Activated CD4-positive, alpha-beta T cell treated with anti-CD3 and anti-CD28 coated beads, Interleukin-2, amount 50 U/mL, for 4 hours (primary cell): ENCODE measurements at places on chromosomes 13 and 19.

DNA sequence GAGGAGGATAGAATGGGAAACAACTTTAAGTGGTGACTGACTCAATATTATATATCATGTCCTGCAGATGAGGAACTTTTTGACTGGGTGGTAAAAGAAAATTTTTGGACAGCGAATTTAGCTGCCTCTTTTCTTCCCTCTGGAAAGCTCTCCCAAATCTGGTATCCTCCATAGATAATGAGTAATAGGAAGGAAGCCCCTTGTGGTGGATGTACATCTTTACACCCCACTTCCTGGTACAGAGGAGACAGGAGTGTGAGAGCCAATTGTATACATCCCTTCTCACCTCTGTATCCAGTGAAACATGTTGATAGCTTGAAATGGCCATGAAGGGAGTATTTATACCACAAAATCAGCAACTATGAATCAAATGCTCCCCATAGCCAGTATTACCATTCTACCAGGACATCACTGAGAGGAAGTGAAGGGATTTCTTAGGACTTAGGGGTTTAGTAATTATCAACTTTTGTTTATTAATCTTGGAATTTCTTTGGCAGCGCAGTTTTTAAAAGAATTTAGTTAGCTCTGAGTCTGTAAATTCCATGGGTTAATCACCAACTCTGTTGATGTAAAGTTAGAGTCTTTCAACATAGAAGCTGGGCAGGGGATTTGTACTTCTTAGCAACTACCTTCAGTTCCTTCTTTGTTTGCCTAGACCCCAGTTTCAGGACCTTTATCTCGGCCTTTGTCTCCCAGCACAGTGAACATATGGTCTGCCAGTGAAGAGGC, 17.0 kb upstream of the TDRD3 start:
- DNase-seq: no peak

GRCh38 chr19:46295401-46296201, 1.2 kb upstream of the HIF3A start:
- DNase-seq: no peak

DNA sequence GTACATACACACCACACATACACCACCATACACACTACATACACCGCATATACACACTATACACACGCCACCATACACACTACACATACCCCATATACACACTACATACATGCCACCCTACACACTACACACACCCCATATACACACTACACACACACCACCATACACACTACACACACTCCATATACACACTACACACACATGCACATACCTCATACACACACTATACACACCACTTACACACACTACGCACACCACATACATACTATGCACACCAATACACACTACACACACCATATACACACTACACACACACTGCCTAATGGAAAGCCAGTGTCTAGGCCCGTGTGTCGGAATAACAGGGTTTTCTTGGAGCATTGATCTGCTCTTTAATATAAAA, 27.5 kb downstream of the CRYL1 start:
- DNase-seq: no peak

GRCh38 chr13:46387064-46387851, at the start of gene RUBCNL:
Gene RUBCNL (minus strand): TSS chr13:46387252. CDS start chr13:46372475, 14,777 bp downstream.
- peak; percentile 11 for DNase-seq

DNA sequence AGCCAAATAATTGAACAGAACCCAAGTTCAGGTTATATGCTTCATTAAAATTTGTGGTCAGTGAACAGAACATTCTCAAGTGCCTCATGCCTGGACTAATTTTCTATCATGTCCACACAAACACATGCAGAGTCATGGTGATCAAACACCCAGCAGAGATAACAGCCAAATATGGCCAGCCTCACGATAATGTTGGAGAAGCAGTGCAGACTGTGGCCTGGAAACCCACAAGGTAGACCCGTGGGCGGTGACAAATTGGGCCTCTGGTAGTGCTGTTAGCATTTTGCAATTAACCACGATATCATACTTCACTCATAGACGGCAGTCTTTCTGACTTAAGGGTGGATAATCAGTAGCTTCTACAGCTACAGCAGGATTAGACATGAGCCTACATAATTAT, 35.0 kb upstream of the VWA8 start:
- no peak for DNase-seq

GRCh38 chr13:60494296-60494695, 97.3 kb downstream of the TDRD3 start:
- no peak for DNase-seq

DNA sequence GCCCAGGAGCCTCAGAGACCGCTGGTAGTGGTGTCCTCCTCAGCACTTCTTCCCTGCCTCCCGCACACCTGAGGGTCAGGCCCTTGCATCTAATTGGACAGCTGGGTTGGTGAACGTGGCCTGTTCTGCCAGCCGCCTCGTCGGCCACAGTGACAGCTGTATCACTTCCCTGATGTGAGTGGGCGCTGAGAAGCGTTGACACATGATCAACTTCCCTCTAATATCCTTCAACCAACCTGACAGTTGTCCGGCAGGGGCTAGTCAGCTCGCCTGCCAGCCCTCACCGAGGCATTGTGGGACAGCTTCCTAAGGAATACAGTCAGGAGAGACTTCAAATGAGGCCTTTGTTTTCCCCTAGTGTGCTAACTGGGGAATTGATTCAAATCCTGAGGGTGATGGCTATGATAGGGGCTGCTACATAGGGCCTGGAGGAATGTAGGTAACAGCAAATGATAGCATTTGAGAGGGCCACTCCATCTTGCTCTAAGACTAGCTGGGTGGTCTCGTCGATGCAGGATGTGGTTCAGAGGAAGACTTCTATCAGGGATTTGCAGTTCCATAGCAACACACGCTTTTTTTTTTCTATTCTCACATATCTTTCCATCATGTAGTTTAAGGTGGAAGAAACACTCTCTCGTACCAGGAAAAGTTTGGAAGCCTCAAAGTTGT, 230.8 kb downstream of the TSHZ3 start:
- no peak for DNase-seq

DNA sequence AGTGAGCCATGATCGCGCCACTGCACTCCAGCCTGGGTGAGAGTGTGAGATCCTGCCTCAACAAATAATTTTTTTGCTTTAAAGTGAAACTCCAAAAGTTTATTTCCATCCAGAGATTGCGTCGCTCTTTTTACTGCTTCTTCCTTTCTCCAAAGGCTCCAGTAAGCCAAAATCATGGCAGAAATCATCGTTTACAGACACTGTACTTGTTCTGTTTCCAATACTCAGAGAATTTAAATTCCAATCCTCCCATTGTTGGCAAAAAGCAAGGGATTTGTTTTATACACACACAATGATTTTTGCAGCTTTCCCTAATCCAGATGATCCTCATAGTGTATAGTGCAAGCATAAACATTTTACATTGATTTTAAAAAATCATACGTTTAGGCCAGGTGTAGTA, 15.3 kb downstream of the FBXO27 start:
- no peak for DNase-seq

DNA sequence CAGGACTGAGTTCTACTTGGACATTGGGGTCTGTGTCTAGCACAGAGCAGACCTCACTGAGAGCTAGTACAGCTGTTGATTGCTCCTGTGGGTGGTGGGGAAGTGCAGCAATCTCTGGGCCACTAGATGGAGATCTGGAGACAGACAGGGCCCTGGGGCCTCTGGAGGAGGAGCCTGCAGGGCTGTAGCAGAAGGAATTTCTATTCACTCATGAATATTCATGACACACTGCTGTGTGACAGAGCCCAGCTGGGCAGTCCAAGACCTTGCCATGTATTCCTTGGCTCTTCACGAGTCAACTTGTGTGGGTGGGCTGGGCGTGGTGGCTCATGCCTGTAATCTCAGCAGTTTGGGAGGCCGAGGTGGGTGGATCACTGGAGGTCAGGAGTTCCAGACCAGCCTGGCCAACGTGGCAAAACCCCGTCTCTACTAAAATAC, 37.5 kb downstream of the SUGP2 start:
- no peak for DNase-seq

GRCh38 chr13:110746438-110746837, 32.9 kb downstream of the ING1 start:
- no peak for DNase-seq

- DNase-seq: no peak
Observed at GRCh38 chr13:100652510-100652909, 22.1 kb downstream of the TMTC4 start.

- no peak for DNase-seq
Observed at GRCh38 chr13:38398711-38399493, 49.3 kb downstream of the UFM1 start.

GRCh38 chr13:46571189-46571908, 18.4 kb downstream of the LRCH1 start:
- DNase-seq: no peak

- DNase-seq: no peak
Observed at GRCh38 chr19:18110609-18111232, 13.1 kb downstream of the MAST3 start.

DNA sequence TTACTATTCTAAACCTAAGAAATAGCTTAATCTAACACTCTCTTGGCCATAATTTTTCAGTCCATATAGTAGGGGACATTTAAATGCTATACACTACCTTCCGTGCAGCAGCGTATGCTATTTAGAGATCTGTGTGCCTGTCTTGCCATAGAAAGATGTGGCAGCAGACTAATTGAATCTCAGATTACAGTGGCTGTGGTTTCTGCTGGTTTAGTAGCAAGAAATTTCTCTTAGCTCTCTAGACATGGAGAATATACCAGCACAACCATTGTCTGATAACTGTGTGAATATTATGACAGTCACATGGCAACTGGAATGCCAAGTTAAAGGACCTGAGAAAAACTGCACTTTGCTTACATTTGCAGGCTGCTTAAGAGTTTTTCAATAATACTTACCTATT, 672.4 kb upstream of the MIR17HG start:
- DNase-seq: no peak

GRCh38 chr19:10230173-10230860, 814 bp downstream of the S1PR2 start:
- DNase-seq: peak; percentile 78

GRCh38 chr13:42812316-42812715, 30.9 kb downstream of the FAM216B start:
- no peak for DNase-seq
